ENCODE measurements at places on chromosomes 12 and 14.

- no peak for DNase-seq
Observed at GRCh38 chr12:132584429-132584828, 26.0 kb downstream of the LRCOL1 start.

GRCh38 chr14:55802986-55803872, 223.2 kb downstream of the KTN1 start:
- DNase-seq, result no peak

DNA sequence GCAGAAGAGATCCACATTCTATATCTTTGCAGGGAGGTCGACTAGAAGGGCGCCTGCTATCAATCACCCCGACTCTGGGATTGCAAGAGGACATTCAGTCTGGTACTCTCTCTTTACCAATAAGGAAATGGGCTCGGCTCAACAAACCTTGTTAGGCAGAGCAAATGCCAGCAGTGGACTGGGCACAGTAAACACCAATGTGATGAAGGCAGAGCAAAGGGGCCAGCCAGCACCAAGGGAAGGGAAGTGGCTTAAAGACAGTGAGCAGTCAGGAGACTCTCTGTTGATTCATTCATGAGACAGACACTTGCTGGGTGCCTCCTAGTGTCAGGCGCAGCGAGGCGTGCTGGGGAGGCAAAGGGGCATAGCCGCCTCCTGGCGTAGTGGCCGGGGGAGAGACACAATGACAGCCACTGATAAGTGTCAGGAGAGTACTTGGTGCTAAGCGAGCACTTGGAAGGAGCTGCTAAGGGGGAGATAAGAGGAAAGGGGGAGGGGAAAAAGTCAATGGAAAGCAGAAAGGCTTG, 34.1 kb downstream of the TMCC3 start:
- peak; percentile 33 for DNase-seq

- DNase-seq, result no peak
Observed at GRCh38 chr12:6871052-6871957, 1.8 kb downstream of the SPSB2 start.

GRCh38 chr12:14956024-14956891, 5.1 kb downstream of the ARHGDIB start:
- peak; percentile 53 for DNase-seq

DNA sequence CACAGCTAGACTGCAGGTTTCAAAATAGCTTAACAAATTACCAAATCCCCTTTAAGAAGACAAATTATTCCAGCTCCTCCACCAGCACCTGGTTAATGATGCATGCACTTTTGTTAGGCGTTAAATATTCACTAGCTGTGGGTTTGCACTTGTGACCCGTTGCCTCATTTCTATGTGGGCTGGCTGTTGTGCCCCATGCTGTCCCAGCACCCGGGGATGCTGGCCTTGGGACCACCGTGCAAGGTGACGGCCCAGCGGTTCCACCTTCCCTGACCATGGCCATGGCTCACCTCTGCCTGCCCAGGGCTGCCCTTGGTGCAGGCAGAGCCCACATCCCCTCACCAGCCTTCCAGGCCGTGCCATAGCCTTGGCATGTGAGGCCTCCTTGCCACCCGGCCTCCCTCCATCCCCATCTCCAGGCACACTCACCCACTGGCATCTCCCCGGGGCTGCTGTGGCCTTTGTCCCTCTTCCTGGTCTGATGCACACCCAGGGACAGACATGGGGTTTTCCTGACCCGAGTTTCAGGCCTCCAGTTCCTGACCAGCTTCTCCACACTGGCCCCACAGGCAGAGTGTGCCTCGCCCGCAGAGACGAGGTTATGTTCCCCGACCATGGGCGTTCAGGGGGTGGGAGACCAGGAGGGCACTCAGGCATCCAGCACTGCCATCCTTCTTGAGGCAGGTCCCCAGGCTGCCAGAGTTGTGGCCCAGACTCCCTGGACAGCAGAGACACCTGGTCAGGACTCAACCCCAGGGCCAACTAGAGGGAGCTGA, 20.3 kb upstream of the C14orf180 start:
- DNase-seq, result no peak

DNA sequence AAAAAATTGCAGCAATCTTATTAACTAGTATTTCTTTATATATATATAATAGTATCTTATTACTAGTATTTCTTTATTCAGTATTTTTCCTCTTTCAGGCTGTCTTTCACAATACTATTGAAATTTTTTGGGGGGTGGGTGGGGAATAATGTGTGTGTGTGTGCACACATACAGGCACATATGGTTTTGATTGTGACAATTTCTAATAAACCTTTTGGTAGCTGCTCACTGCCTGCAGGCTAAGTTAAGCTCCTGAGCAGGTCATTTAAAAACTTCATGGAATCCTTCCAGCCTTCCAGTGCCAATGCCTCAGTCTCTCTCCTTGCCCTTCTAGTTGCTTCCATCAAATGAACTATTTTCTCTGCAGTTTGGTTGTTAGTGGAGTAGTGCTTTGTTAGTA, 490.1 kb downstream of the PCNX1 start:
- DNase-seq, result no peak

GRCh38 chr14:31388687-31389413, 31.5 kb downstream of the HEATR5A start:
- DNase-seq, result peak; percentile 17

DNA sequence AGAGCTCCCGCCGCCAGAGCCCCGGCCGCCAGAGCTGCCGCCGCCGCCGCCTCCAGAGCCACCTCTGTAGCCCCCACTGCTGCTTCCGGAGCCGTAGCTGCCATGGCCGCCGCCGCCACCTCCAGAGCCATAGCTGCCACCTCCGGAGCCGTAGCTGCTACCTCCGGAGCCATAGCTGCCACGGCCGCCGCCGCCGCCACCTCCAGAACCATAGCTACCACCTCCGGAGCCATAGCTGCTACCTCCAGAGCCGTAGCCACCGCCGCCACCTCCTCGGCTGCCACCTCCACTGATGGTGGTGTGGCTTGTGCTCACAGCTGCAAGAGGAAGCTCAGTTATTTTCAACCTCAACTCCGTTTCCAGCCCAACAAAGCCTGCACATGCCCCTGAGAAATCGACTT, 4.9 kb downstream of the KRT1 start:
- DNase-seq, result no peak

All from inflammatory macrophage (primary cell).